Stimulated activated CD4-positive, alpha-beta T cell treated with anti-CD3 and anti-CD28 coated beads, TNF-alpha, amount 100 ng/mL, for 1 hour (primary cell): ENCODE measurements at places on chromosomes 13 and 19.

GRCh38 chr13:98275681-98276171 lies 98.7 kb upstream of the RNF113B start:
- DNase-seq, result no peak

DNA sequence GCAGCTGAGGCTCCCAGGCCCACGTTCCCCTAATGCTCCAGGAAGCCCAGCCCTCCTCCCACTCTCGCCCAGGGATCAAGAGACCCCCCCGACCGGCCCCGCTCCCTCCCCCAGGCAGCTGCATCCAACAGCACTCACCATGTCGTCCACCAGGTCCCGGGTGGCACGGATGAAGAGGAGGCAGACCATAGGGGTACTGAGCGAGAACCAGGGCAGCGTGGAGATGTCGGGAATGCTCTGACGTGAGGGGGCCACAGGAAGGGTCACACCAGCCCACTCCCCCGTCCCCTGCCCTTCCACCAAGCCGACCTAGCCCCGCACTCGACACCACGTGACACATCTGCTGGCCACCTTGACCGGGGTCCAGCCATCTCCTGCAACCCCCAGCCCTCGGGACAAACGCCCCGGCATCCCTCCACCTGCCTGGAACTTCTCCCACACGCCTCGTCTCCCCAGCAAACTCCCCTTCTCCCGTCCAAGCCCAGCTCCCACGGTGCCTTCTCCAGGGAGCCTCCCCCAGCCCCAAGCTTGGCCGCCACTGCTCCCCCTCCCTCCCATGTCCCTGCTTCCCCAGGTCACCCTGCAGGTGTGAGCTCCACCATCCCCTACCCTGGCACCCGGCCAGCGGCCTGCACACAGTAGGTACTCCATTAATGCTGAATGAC lies 4.9 kb downstream of the ATP8B3 start:
- no peak for DNase-seq

GRCh38 chr19:5358173-5358800 lies 17.7 kb upstream of the PTPRS start:
- DNase-seq, result no peak

GRCh38 chr13:70732611-70733010 lies 624.4 kb upstream of the KLHL1 start:
- DNase-seq, result no peak

- no peak for DNase-seq
Measured at GRCh38 chr13:80782441-80782840, 441.5 kb upstream of the SPRY2 start.

DNA sequence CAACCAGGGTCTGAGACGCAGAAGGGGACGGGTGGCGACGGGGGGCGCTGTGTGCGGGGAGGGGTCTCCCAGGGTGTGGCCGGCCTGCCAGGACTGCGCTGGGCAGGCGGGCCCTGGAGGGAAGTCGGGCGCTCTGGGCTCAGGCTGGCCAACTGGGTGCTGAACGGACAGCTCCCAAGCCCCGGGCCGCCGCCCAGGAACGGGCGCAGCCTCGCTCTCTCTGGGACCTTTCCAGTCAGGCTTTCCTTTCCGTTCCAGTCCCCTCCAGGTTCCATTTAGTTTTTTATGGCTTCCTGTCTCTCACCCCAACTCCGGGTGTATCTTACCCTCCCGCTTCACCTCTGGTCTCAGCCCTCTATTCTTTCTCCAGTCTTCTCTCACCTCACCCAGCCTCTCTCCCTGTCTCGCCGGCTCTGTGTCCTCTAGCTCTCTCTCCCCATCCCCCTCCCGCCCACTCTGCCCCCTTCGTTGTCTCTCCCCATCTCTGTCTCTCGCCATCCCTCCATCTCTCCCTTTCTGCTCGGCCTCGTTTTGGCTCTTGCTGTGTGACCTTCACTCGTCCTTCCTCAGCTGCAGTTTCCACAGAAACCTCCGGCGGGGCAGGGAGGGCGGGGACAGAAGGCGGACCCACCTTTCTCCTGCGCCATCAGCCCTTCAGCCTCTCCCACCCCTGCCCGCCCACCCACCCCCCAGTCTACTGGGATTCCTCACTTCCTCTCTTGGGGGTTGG lies 3.3 kb upstream of the ATP1A3 start:
- no peak for DNase-seq

DNA sequence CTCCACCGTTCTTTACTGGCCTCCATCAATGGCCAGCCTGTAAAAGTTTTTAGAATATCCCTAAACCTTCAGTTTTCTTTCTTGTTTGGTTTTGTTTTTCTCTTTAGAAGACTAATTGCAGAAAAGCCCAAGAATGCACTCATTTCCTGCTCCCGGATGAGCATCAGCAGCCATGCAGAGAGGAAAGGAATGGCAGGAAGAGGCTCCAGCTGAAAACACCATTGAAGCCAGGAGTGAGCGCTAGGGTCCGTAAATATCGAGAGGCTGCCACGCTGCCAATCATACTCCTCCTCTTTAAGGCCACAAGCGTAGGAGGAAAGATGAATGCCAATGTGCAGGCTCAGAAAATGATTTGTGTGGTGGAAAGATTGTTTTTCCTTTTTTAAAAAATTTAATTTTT lies 57.4 kb upstream of the UBE2L5 start:
- DNase-seq, result no peak

DNA sequence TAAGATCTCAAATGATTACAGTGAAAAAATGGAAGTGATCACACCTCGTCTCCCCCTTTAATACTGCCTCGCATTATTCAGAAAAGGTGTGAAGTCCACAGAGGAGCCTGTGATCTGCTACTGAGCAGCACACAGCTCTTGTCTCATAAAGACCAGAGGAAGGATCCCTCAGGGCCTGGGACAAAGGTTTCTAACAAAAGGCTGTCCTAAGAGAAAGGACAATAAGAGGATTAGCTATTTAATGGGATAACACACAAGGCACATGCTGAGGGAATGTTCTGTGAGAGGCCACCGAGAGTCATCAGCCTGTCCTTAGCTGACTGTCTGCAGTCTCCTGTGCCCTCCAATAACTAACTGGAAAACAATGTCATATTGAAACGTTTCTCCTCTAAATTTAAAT lies 26.7 kb downstream of the EBPL start:
- no peak for DNase-seq

- no peak for DNase-seq
Measured at GRCh38 chr19:51944798-51945552, 17.7 kb downstream of the ZNF613 start.

- peak; percentile 85 for DNase-seq
Measured at GRCh38 chr13:114128624-114129522, 3.5 kb downstream of the RASA3 start.

DNA sequence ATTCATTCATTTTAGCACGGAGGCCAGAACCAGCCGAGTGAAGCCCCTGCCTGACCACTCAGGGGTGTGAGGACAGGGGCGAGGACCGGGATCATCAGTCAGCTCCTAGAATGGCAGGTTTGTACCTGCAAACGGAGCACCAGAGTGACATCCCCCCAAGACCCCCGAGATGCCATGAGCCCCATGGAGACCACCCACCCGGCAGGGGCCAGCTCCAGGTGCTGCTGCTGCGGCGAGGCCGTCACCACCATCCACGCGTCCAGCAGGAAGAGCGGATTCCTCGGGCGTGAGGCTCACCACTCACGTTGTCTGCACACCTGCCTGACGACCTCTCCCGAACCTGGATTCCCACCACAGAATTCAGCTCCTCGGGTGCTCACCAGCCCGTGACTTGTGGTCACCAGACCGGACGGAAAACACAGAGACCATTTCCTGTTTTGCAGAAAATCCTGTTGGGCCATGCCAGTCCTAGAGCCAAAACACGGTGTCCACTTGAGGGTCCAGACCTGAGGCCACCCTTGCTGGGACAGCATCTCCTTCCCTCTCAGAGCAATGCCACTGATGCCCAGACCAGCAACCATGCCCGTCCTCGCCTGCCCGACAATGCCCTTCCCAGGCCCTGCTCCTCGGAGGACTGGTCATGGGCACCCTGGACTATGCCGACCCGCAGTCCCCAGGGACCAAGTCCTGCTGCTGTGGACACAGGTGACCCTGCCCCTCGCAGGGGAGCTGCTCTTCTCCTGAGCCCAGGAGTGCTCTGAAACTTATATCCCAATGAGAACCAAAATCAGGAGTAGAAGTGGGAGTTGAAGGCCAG lies 74.2 kb downstream of the RASA3 start:
- DNase-seq, result no peak

- DNase-seq, result no peak
Measured at GRCh38 chr13:45711951-45712350, 9.8 kb downstream of the CBY2 start.

DNA sequence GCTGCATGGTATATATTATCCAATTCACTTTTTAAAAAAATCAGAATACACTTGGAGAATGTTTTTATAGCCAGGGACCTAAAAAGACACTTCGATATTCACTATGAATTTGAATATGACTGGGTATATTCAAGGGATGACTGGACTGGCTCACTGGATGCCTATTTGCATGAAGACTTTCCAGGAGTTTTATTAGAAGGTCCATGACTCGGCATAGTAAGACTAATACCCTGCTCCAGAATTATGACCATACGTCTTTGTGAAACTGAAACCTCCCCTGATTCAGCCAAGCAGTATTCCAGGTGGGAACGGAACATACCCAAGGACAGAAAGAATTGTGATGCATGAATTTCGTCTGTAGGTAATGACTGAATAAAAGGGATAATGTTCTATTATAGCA lies 3.9 kb upstream of the FAM216B start:
- DNase-seq, result no peak

GRCh38 chr19:13153569-13154240 lies 3.5 kb downstream of the IER2 start:
- no peak for DNase-seq

GRCh38 chr19:6413291-6413690 lies 11.3 kb downstream of the KHSRP start:
- no peak for DNase-seq

DNA sequence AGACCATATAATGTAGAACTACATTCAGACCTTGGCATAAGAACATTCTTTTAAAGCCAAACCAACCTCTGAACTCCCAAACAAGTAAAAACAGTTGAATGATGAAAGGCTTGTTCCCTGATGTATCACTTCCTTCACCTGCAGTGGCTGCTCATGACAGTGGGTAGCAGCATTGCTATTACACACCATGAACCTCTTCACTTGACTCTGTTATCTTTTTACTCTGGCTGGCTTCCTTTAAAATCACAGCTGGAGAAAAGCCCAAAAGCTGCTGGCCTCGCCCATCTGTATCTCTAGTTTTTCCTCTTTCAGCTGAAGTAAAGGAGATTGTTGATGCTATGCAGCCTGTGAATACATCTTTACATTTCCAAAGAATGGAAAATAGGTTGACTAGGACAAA lies 22.6 kb downstream of the THSD1 start:
- no peak for DNase-seq

- no peak for DNase-seq
Measured at GRCh38 chr13:103046676-103047075, 19.5 kb downstream of the SLC10A2 start.

DNA sequence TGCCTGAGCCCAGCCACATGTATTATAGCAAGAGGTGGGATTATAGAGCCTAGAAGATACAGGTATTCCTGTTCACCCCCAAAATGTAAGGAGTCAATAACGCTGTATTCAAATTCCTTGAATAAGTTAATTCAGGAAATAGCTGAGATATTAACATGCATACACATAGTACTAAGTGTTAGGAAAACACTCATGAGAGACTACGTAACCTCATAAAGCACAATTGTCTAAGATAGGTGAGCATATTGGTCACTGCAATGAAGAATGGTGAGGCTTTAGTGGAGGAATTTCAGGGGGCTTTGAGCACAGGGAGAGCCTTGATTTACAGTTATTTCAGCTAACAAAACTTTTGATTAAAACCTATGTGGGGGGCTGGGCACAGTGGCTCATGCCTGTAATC lies 161.6 kb downstream of the LMO7 start:
- DNase-seq, result no peak

GRCh38 chr13:40640202-40640601 lies 26.2 kb downstream of the FOXO1 start:
- DNase-seq, result no peak

GRCh38 chr19:39996218-39996810 lies 546 bp upstream of the ZNF546 start:
- DNase-seq, result no peak

GRCh38 chr13:83183439-83184149 lies 698.7 kb downstream of the SLITRK1 start:
- DNase-seq, result no peak

DNA sequence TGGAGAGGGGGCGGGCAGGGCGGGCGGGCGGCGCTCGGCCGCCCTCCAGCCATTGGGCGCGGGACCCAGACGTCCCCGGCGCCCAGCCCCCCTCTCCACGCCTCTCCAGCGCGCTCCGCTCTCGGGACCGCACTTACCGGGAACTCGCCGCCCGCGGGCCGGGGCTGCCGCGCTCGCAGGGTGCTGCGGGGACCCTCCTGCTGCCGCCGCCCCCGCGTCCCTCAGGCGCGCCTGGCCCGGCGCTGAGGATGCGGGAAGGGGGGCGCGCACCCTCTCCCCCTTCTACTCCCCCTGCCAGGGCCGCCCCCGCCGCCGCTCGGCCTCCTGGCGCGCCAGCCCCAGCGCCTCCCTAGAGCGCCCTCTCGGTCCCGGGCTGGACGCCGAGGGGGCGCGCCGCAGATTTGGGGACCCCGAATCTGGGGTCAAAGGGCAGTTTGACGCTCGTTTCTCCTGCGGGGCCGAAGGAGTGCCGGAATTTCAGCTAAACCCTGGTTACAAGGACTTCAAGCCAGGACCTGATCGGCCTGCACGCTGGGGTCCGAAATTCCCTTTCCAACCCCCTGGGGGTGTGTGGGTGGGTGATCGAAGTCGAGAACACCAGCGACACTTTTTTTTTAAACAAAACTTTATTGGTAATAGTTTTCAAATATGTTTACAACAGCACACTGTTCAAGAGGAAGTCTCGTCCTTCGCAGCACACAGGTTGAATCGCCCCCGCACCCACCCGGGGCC lies 696 bp upstream of the SAMD1 start:
- peak; percentile 59 for DNase-seq

DNA sequence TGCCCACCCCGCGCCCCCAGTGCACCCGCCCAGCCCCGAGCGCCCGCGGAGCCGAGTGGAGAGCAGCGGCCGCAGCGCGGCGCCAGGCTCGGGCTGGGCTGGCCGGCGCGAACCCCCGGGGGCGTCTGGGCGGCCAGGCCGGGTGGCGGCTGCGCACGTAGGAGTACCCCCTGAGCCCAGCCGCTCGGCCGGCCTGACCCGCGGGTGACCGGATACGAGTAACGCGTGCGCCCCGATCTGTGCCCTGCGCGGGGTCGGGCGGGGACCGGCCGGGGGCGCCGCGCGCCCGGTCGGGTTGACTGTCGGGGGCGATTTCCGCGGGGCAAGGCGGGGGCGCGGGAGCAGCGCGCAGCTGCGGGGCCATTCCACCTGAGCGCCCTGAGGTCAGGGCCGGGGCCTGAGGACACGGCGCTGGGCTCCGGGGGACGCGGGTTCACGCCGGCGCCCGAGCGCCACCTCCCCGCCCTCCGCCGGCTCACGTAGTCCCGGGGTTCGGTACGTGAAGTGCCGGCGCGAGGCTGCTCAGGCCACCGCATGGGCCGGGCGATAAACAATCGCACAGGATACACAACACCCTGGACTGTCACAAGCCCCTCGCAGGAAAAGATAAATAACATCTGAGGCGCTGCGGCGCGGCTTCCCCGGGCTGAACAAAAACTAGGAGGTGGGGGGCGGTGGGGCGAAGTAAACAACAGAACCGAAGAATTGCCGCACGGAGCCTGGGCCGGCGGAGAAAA lies 37.6 kb upstream of the FLT1 start:
- no peak for DNase-seq

- DNase-seq, result no peak
Measured at GRCh38 chr13:50682002-50682401, 161.5 kb downstream of the DLEU7 start.
